ENCODE measurements at places on chromosomes 2 and 18. TPM values are rescaled to one million over a fixed set of nuclear protein-coding genes. Genes with fewer than 3 reads are reported as not detected.

- DNase-seq: no peak
Observed at GRCh38 chr2:159086826-159087225, 118.4 kb downstream of the TANC1 start.

- no peak for DNase-seq
Observed at GRCh38 chr18:48179001-48179400, 230.2 kb downstream of the ZBTB7C start.

GRCh38 chr2:234254783-234255521 lies 204.4 kb downstream of the SPP2 start:
- no peak for DNase-seq

- no peak for DNase-seq
Observed at GRCh38 chr2:186991766-186992417, 142.9 kb upstream of the ZSWIM2 start.

DNA sequence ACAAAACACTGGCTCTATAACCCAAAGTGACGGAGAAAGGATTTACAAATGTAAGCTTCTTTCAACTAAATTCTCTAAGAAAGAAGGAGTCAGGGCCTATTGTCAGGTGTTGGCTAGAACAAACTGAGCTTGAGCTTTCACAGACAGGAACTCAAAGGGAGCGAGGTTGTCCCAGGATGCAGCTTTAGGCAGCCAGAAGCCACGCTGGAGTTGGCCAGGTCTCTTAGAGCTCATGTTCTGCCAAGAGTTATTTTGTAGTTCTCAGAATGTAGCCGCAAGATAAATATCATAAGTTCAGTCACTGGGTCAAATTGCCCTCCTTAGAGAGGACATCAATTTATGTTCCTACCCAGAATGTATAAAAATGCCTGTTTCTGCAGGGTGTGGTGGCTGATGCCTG lies 54.1 kb upstream of the GREB1L start:
- DNase-seq: no peak

GRCh38 chr2:157761520-157761919 lies 114.6 kb downstream of the ACVR1 start:
- DNase-seq: no peak

- no peak for DNase-seq
Observed at GRCh38 chr2:55180374-55180773, 51.7 kb downstream of the CLHC1 start.

DNA sequence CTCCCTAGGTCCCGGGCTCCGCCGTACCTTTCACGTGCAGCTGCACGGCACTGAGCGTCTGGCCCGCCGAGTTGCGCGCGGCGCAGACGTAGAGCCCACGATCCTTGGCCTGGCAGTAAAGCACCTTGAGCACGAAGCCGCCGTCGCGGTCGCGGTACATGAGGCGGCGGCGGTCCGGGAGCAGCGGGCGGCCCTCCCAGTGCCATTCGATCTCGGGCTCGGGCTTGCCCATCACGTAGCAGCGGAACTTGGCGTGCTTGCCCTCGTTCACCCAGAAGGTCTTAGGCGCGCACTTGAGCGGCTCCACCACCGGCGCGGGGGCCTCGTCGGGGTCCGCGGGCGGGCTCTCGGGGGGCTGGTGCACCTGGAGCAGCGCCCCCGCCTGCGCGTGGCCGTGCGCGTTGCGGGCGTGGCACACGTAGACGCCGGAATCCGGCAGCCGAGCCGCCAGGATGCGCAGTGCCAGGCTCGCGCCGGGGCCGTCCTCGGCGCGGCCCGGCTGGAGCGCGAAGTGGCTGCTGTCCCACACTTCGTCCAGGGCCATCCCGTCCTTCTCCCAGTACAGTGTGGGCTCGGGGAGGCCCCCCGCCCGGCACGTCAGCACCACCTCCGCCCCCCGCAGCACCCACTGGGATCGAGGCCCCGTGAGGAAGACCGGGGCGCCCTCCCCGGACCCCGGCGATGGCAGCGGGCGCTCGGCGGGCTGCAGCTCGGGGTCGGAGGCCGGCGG lies 980 bp downstream of the OBSL1 start:
- peak; percentile 46 for DNase-seq

DNA sequence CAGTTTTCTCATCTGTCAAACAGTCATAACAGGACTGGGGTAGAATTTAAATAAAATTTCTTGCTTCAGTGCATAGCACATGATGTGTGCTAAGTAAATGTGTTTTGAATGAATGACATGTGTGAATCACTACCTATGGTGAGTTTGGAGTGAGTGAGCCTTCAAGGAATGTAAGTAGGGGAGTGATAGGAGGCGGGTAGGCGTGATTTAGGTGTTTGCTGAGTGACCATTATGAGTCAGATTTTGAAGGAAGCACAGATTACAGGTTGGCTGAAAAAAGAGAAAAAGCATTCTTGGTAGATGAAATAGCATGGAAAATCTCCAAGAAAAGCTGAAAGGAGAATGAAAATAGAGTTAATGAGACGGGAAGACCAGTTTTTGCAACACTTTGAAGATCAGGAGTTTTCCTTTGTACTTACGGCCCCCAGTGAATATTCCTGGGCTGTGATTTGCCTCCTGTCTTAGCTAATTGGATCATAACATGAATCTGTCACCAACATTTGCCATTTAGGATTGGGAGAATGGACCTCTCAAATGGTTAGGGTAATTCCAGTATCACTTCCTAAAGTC lies 136.9 kb upstream of the GATA6 start:
- peak; percentile 69 for DNase-seq

GRCh38 chr2:95027369-95027720 lies 1.8 kb downstream of the MAL start:
- no peak for DNase-seq

DNA sequence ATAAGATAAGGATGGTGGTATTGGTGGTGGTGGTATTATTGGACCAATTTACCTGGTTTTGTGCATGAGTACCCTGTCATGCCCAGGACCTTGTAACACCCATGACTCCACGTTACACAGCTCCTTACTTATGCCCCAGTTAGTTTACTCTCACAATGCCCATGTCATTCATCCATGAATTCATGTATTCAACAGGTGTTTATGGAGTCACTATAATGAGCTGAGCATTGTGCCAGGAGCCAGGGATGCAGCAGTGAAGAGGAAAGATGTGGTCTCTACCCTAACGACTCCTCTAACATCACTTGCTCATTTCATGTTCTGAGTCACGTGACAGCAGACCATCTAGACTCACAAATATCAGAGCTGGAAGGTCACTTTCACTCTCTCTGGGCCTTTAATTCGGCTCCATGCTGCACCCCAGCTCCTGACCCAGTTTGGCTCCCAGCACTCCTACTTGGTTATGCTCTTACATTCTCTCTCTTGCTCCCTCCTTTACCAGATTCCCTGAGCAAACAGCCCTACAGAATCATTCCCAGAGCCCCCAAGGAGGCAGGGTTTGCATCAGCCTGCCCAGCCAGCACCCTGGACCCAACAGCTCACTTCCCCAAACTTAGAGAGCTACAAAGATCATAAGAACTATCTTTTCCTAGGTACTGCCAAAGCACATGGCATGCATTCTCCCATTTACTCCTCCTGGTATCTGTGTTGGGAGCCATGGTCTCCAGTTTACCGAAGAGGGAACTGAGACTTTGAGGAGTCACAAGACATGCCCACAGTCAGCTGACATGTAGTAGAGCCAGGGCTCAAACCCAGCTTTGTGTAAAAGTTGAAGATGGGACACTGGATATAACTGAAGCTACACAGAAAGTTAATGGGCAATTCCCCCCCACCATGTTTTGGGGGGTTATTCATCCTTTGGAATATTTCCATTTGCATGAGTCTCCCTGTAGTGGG lies 449.9 kb downstream of the LRATD1 start:
- DNase-seq: no peak

DNA sequence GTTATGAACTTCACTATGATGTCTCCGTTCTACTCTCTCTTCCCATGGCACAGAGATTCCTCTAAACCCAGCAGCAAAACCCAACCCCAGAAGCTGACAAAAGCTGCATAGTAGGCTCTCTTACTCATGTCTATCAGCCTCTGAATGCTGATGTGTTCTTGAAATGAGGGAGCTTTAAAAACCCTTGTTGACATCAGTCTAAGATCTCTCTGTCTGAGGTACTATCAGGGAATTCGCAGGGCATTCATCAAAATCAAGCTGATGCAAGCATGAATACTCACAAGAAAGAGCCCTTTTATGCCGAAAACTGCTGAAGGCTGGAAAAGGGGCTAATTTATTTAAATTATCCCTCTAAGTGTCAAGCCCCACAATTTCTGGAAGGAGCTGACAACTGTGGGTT lies 710.6 kb upstream of the FANCL start:
- DNase-seq: no peak

GRCh38 chr2:66824926-66825325 lies 390.0 kb downstream of the MEIS1 start:
- no peak for DNase-seq

The SERPINB13 gene
- total RNA-seq: not detected

The TMEM37 gene
- total RNA-seq: not detected

The CNDP1 gene
- not detected for total RNA-seq

The MAPK4 gene
- total RNA-seq: not detected

Data from SJSA1 (cell line).